ENCODE measurements at places on chromosomes 5 and 9. TPM values are rescaled to one million over a fixed set of nuclear protein-coding genes. Genes with fewer than 3 reads are reported as not detected.

DNA sequence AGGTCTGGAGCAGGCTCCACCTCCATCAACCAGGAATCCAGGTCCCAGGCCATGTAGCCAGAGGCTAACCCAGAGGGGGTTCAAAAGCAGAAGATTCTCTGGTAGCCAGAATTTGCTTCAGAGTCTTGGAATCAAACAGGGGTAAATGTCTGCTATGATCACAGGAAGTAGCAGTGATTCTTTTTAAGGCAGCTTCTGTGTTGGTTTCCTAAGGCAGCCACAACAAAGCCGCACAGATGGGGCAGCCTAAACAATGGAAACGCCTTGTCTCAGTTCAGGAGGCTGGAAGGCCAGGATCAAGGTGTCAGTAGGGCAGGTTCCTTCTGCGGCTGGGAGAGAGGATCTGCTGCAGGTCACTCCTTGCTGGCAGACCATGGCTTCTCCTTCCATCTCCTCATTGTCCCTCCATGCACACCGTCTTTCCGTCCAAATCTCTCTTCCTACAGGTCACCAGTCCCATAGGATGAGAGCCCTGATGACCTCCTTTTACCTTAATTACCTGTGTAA, 167.3 kb downstream of the ROR2 start:
- no peak for DNase-seq

DNA sequence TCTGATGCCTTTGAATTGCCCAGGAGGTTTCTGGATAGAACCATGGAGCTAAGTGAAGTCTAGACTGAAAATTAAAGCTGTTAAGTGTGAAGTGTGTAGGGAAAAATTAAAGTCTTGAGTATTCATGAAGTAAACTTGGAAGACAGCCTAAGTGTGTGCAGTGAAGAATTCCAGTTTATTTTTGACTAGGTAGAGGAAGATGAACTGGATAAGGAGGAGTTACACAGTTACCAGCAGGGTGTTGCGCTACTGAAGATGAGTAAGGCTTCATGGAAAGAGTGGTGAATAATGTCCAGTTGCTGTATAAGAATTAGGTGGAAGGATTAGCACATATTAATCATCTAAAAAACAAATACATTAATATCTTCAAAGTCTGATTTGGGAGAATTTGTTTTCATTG, 5.7 kb upstream of the CHD1 start:
- no peak for DNase-seq

GRCh38 chr5:39164016-39164415, 55.3 kb downstream of the FYB1 start:
- no peak for DNase-seq

GRCh38 chr9:135840539-135840938, 66.8 kb downstream of the CAMSAP1 start:
- no peak for DNase-seq

The LAMC3 gene
- 19.2 TPM for total RNA-seq

DNA sequence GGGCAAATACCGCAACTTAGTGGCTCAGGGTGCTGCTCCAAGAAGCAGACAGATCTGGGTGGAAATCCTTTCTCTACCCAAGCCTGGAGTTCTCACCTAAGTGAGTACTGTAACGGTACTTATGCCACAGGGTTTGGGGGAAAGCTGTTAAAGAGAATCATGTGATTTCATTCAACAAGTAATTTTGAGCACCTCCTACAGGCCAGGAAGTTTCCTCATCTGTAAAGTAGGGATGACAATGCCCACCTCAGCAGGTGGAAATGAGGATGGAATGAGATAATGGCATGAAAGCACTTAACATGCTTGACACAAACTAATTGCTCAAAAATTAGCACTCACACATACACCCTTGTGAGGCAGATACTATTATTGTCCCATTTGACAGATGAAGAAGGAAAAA, 114.1 kb downstream of the JAKMIP2 start:
- peak; percentile 26 for DNase-seq

The LHX3 gene
- not detected for total RNA-seq

DNA sequence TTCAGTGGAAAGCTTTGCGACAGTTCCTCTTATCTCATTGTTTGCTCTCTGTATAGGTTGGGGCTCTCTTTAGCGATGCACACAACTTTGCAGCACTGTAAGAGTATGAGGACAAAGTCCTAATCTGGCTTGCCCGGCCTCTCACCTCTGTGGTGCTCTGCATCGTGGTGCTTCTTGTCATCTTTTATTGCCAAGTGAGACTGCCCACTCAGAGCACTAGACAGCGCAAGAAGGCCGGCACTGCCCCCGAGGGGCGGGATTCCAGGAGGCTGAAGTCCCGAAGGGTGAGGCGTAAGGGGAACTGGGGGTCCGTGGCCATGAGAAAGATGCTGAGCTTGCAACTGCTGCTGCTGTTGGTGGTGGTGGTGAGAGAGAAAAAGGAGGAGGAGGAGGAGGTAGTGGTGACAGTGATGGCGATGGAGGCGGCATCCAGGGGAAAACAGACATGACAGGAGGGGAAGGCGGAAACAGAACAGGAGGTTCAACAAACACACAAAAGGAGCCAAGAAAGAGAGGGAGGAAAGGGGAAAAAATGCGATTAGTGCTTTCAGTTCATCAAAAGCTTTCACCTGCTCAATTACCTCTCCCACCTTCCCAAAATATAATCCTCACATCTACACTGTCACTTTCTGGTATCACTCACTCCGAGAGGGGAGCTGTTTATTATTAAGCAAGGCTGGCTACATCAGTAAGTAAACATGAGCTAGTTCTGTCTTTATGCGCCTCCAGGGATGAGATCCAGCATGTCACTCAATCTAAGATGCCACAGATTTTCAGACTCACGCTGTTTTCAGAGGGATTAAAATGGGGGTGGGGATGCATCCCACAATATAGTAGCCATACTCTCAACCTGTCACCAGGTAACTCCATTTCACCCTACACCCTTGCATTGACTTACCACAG, 55.1 kb downstream of the TLE1 start:
- DNase-seq, result no peak

DNA sequence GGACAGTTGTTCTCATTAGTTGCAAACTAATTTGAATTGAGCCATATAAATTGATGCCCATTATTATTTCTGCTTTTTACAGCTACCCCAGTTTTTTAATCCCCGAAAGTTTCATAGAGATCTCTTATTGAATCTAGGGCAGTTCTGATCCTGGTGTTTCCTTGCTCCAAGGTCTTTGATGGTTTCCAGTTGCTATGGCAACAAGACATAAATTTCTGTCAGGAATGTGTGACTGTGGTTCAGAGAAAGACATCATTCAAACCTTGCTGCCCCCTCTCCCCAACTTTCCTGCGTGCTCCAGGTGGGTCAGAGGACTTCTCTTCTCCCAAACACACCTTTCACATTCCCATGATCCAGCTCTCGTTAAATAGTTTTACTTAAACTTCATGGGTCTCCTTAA, 63.4 kb downstream of the TAF11L14 start:
- no peak for DNase-seq

The FSTL4 gene
- total RNA-seq, result 1.4 TPM

GRCh38 chr9:128420060-128420650, 502 bp upstream of the CERCAM start:
- peak; percentile 66 for DNase-seq

DNA sequence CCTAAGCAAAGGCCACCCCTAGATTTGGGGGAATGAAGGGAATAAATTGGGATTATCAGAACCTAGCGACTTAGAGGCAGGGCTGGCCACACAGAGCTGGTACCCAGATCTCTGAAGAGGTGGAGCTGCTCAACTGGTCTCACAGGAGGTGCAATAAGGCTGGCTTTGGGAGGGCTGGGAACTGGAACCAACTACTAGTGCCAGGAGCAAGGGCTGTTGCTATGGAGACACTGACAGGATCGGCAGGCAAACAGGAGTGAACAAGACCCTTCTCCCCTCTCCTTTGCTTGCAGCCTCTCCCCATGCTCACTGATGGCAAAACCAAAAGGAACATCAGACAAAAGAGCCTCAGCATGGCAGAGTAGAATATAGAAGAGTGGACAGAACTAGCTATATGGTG, 17.0 kb upstream of the WHRN start:
- DNase-seq, result no peak

GRCh38 chr5:134403951-134404350, 7.7 kb downstream of the CDKN2AIPNL start:
- DNase-seq, result no peak

DNA sequence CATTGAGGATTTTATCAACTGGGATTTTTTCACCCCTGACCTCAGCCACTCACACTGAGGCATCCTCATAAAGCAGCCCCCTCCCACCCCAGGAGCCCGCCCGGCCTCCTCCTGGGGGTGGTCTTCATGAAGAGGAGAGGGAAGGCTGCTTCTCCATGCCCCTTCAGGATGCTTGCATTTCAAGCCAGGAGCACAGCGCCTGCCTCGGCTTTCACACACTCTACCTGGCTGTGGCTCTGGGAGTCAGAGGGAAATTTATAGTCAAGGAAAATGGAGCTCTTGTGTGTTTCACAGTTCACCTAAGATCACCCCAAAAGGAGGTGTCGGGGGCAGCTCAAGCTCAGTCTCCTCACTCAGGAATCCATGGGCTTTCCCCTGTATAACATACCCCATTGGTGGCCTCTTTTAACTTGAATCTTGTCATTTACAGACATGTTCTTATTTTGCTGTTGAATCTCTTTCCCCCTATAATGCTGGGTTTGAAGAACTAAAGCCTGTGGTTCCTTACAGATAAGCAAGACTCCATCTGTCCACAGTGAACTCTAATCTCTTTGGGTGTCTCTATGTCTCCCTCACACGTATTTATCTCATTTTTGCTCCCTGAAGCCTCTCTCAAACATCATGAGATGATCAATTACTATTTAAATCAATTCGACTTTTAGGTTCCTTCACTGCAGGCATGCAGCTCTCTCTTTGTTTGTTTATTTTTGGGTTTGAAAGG, 22.6 kb upstream of the IQGAP2 start:
- DNase-seq, result no peak

The FOXI1 gene
- total RNA-seq, result not detected

DNA sequence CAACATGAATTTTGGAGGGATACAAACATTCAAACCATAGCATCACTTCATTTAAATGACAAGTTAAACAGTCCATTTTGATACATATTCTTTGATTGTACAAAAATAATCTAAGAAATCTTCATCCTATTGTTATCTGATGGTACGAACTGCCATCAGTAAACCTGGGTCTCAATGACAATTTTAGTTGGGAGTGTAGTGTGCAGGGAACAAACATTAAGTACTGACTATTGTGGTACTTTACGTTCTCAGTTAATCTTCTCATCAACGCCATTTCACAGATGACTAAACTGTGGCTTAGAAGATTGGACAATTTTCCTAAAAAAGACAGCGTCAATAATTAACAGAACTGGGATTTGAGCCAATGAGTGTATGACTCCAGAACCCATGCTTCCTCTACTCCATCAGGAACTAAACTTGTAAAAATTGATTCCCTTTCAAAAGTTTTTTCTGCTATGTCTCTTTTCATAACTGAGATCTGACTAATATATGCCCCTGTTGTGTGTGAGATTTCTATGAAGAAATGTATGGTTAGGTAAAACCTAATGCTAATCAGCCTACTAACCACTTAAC, 21.1 kb downstream of the TNPO1 start:
- no peak for DNase-seq
